ENCODE measurements at places on chromosomes 5 and 9.

GRCh38 chr9:90065851-90066250 lies 461.0 kb downstream of the GADD45G start:
- DNase-seq: no peak

GRCh38 chr9:7303907-7304626 lies 495.5 kb downstream of the DMAC1 start:
- no peak for DNase-seq

GRCh38 chr5:175214152-175214551 lies 229.8 kb downstream of the DRD1 start:
- no peak for DNase-seq

GRCh38 chr5:113124265-113124664 lies 147.7 kb downstream of the DCP2 start:
- no peak for DNase-seq

DNA sequence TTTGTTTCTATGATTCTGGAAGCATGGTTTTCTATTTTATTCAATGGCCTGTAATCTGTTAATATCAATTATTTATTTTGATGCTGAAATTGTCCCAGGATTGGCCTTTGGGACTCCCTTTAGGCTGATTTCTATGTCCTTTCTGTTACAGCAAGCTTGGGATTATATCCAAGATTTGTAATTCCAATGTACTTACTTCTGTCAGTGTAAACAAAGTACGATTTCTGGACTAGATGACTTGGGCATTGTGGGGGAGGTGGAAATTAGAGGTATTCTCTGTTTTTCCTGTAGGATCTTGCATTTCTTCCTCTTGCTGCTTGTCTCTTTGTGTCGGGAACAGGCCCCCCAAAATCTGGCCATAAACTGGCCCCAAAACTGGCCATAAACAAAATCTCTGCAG lies 3.7 kb downstream of the PCDHGA12 start:
- no peak for DNase-seq

GRCh38 chr9:103992938-103993579 lies 101.0 kb upstream of the SMC2 start:
- DNase-seq: no peak

DNA sequence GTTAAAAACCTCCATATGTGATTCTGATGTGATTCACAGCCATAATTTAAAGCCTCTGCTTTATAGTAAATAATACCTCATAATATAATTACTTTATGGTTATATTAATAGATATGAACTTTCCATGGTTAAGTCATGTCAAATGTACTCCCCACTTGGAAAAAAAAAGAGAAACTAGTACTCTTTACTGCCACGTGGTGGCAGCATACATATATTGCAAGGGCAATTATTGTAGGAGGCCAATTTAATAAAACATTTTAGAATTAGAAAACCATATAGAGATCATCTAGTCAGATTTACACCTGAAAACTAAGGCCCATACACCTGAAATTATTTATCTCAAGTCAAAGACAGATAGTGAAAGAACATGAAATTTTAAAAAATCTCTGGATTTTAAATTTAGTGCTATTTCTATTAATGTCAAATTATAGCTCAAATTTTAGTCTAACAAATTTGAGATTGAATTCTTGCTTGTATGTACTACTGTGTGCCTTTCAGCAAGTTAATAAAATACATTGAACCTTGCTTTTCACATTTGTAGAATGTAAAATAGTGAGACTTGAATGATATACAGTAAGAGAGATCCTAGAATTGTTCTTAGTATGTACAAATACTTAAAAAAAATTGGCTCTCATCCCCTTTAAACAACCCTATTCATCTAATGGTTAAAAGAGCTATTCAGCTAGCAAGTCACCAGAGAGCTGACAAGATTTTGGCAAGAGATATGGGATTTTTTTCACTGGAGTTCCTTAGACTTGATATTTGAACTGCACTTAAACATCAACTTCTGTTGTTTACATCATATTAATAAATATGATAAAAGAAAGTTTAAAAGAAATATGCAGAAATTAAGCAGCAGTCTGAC lies 603.8 kb downstream of the TLE4 start:
- peak; percentile 14 for DNase-seq

GRCh38 chr5:152501294-152501693 lies 96.2 kb upstream of the NMUR2 start:
- no peak for DNase-seq

DNA sequence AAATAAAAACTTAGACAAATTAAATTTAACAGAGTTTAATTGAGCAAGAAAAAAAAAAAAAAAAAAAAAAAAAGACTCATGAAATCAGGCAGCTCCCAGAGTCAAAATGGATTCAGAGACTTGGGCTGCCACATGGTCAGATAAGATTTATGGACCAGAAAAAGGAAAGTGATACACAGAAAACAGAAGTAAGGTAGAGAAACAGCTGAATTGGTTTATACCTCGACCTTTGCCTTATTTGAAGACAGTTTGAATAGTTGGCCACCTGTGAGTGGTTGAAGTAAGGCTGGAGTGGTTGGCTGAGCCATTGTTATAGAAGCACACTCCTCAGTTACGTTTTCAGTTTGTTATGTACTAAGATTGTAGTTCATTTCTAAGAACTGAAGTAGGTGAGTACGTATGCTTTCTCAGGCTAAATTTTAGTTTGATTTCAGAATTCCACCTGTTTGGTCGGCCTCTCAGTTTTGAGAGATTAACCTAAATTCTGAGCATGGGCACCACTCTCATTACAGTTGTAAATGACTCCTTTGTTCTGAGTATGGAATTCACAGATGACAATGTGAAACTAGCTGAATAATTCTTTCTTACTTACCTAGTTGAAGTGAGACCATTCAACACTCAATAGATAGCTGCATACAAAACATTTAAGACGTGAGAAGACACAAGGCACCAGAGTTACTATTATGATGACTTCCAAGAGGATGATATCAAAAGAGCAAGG lies 149.0 kb downstream of the AOPEP start:
- DNase-seq: no peak

- DNase-seq: no peak
These were observed 1962.2 kb upstream of the WWC1 start for GRCh38 chr5:166329149-166329800.

GRCh38 chr5:127386557-127386956 lies 96.0 kb downstream of the MEGF10 start:
- no peak for DNase-seq

GRCh38 chr9:80492221-80492620 lies 920.5 kb downstream of the TLE4 start:
- DNase-seq: no peak

- DNase-seq: no peak
These were observed 3.0 kb downstream of the ADAMTS13 start for GRCh38 chr9:133425049-133425632.

- DNase-seq: no peak
These were observed 80.1 kb downstream of the PRRT1B start for GRCh38 chr9:131625508-131625787.

GRCh38 chr5:151553695-151554094 lies 37.4 kb downstream of the FAT2 start:
- no peak for DNase-seq

GRCh38 chr5:116569999-116570398 lies 4.6 kb downstream of the SEMA6A start:
- DNase-seq: no peak

GRCh38 chr5:150317048-150318003 lies 14.6 kb upstream of the ARSI start:
- no peak for DNase-seq

- no peak for DNase-seq
These were observed 120.5 kb downstream of the SNX18 start for GRCh38 chr5:54638106-54638505.

Data from WERI-Rb-1 (cell line).